Muscle of arm (tissue), 14 donors: ENCODE measurements at places on chromosomes 1 and 21. TPM values are rescaled to one million over a fixed set of nuclear protein-coding genes. Genes with fewer than 3 reads are reported as not detected.
A peak's percentile ranks its signal among the peaks of the same experiment; 100 is the strongest.

The DCAF8 gene
- 85.6 TPM for polyA plus RNA-seq

The CSF3R gene
- polyA plus RNA-seq: 2.0 TPM

The MAP3K7CL gene
- 81.3 TPM for polyA plus RNA-seq

The TRIM67 gene
- polyA plus RNA-seq: 0.16 TPM

The ALX3 gene
- polyA plus RNA-seq: 1.2 TPM

The COL8A2 gene
- polyA plus RNA-seq: 6.3 TPM

The PEA15 gene
- polyA plus RNA-seq: 136 TPM

DNA sequence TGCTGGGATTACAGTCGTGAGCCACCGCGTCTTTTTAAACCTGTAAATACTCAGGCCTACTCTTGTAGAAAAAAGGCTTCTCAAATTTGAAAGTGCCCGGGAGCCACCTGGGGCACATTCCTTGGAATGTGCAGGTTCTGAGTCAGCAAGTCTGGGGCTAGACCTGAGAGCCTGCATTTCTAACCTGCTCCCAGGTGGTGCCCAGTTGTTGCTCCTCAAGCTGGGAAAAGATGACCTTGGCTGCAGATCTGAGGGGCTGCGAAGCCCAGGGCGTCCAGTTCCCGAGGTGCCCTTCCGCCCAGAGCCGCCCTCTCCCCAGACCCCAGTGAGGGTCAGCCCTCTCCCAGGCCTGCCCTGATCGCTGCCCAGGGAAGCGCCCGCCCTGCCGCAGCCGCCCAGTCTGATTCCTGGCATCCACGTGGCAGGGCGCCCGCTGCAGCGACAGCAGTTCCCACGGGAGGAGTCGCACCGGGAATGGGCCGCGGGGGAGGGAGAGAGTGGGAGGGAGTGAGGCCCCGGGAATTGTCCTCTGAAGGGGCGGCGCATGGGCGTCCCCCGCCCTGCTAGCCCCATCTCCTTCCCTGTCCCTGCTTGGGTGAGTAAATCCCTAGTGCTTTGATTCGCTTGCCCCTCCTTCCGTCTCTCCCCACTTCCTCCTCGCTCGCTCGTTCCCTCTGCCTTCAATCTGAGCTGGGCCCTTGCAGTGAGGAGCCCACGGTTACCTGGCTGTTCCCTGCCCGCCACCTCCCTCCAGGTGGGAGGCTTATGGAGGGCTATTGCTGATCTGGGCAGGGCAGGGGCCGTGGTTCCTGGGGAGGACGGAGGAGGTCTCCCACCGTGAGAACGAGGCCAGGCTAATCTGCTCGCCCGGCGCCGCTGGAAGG lies 18.8 kb upstream of the TENT5B start:
- DNase-seq: no peak

- no peak for DNase-seq
Measured at GRCh38 chr1:237269938-237270337, 228.0 kb downstream of the RYR2 start.

DNA sequence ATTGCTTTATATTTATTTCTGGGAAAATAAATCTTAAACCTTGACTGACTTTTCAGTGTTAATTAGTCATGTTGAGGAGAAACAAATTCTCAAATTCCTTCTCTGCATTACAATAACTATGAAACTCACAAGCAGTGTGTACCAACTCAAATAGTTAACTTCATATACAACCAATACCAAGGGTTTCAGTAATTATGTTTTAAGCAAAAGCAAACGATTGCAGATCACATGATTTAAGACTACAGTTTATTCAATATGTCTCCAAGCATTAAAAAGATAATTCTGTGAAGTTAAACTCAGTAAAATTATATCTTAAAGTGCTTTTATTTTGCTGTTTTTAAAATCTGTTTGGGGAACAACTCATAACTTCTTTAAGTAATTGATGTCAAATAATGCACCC lies 28.6 kb downstream of the PCSK9 start:
- DNase-seq: no peak

- no peak for DNase-seq
Measured at GRCh38 chr21:45499201-45499750, 43.0 kb downstream of the SLC19A1 start.

DNA sequence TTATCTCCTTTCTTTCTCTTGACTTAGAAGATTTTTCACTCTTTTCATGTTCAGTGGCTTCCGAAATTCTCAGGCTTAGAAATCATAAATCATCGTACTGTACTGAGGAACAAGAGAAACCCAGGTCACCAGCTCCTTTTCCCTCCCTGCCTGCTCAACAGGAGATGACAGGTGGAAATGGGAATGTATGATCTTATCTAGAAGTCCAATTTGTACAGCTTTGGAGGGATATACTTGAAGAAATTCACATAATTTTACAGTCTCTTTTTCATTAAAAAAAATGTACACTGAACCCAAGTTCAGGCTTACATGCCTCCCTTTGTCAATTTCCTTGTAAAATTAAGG lies 11.7 kb downstream of the EVA1C start:
- no peak for DNase-seq

GRCh38 chr1:119743308-119743707 lies 25.4 kb downstream of the HMGCS2 start:
- no peak for DNase-seq

DNA sequence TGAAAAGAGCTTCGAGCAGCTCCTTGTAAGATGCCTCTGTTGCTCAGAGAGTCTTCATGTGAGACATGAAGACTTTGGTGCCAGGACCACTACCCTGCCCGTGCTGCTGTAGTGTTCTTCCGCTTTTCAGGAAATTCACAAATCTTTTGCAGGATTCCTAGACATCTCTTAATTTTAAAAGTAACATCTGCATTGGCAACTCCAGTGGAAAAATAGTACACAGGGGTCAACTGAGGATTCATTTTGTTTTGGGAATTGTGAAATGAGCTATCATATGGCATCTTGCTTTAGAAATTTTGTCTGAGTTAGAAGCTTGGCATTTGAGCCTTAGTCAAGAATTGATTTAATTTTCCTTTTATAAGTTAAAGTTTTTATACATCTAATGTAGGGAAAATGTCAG lies 7.2 kb downstream of the PRDM2 start:
- peak; percentile 56 for DNase-seq

GRCh38 chr1:82494117-82494516 lies 693.4 kb downstream of the ADGRL2 start:
- no peak for DNase-seq

GRCh38 chr21:14545906-14546480 lies at the start of gene SAMSN1:
TSS of gene SAMSN1 (minus strand) at chr21:14546315. CDS start at chr21:14546261, 54 bp downstream.
- peak; percentile 26 for DNase-seq

GRCh38 chr1:192652159-192652558 lies 16.2 kb downstream of the RGS13 start:
- no peak for DNase-seq

- DNase-seq: no peak
Measured at GRCh38 chr1:69994241-69994640, 211.1 kb downstream of the LRRC40 start.

GRCh38 chr1:80241566-80241965 lies 1235.0 kb upstream of the ADGRL4 start:
- DNase-seq: no peak

- DNase-seq: no peak
Measured at GRCh38 chr1:36913016-36913415, 121.3 kb downstream of the GRIK3 start.

- DNase-seq: no peak
Measured at GRCh38 chr1:26283279-26283853, 3.5 kb downstream of the SH3BGRL3 start.

- DNase-seq: no peak
Measured at GRCh38 chr21:14918527-14918926, 146.3 kb downstream of the NRIP1 start.

GRCh38 chr21:35227786-35228185 lies 178.7 kb upstream of the RUNX1 start:
- DNase-seq: no peak

DNA sequence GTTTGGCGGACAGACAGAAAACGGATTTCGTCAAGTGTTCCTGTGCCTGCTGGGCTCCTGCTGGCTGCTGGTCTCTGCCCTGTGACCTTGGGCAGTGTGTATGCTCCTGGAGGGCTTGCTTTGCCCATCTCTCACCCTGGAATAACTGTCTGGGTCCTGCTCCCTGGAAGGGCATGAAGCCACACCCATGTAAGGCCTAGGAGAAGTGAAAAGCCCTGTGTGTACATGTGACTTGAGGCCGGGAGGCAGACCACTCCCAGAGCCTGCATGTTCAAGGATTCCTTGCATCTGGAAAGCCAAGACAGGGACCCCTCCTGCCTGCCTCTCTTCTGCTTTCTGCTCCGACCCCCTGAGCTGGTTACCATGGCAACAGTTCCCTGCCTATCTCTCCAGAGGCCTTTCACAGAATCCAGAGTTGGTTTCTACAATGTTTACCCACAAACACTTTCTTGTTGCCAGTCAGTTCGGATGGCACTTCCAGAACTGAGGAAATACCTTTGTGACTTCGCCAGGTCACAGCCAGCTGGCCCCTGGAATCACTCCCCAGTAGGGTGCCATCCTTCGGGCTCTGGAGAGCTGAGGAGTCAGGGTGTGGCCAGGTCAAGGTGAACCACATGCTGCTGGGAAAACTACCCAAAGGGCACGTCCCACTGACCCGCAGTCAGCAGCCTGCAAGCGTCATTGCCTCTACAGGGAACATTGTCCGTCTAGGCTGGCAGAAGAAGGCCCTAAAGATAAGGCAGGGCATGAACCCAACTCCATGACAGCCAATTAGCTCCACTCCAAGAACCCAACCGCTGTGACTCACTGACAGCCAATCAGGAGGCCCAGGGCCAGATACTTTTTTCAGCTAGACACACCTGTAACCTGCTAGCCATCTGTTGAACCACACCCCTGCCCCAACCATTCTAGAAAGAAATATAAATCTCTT lies 14.7 kb upstream of the GPR37L1 start:
- no peak for DNase-seq

DNA sequence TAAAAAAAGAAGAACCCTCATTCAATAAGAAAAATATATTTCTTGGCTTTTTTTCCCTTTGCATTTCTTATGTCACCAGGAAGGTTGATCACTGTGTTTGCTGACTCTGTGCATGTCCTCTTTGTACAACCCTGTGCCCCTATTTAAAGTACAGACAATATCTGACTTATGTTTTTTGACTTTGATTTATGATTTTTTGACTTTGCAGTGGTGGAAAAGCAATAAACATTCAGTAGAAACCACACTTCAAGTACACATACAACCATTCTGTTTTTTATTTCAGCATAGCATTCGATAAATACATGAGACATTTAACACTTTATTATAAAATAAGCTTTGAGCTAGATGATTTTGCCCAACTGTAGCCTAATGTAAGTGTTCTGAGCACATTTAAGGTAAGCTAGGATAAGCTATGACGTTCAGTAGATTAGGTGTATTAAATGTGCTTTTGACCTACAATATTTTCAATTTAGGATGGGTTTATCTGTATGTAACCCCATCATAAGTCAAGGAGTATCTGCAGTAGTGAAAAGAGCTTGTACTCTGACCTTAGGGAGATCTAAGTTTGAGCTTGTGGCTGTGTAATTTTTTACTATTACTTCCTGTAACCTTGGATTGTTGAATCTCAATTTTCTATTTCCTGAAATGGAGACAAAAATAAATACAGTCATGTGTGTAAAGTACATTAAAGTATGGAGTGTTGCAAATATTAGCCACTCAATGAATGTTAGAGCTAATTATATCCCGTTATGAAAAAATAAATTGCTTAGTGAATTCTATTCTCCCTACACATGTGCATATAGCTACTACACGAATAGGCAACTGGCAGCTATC lies 1.2 kb downstream of the RNASEL start:
- DNase-seq: no peak

GRCh38 chr1:210741564-210741963 lies 392.4 kb downstream of the KCNH1 start:
- no peak for DNase-seq

DNA sequence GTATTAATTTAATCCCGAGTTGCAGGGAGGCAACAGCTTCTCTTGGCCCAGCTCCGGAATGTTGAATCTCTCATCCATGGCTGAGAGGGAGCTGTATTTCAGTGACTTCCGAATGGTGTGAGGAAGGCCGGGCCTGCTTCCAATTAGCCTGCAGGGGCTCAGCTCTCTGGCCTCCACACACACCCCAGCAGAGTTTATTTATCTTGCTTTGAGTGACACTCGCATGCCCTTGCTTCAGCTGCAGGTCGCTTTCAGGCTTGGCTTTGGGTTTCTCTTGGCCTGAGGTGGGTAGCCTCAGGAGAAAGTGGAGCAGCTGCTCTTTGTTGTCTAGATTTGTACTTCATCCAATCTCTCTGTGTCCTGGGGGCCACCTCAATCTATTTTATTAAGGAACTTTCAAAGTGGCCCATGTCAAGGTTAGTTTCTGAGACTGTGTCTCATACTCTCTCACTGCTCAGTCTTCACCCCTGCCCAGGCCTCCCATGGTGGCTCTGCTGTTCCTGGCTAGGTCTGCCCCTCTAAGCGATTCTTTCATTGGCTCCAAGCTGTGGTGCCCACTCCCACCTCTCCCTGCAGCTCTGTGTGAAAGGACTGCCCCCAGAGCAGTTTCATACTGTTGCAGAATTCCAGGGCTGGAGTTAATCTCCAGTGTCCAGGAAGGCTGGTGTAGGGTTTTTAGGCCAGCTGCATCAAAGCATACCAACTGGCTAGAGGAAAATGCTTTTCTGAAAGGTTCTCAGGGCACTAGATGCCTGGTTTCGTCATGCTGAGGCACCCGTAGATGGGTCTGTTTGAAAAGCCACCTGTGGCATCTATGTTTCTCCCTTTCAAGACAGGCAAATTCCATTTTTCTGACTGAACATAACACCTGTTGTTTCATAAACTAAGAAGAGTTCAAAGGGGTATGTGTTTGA lies 153.5 kb downstream of the PLXNA2 start:
- no peak for DNase-seq

DNA sequence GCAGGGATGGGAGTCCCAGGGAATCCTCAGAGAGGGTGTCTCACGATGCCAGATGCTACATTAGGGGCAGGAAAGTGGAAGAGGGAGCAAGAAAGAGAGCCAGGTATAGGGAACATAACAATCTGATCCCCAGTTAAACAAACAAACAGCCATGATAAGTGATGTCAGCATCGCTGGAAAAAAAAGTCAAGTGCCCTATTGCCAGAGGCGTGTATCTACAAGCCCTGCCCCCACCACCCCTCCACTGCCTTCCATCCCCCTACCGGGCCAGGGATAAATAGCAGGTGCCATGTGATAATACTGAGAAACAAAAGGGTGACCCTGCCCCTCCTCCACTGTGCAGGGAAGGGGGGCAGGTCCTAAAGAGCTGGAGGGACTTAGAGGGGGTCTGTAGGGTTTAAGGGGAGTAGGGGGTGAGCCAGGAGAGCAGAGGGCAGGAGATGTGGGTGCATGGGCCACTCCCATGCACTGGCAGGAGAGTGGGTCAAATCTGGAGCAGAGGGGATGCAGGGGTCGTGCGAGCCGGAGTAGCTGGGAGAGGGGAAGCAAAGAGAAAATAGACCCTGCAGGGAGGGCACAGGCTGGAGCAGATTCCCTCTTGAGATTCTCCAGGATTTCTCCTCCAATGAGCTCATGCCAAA lies 3.4 kb downstream of the SLC26A9 start:
- no peak for DNase-seq

DNA sequence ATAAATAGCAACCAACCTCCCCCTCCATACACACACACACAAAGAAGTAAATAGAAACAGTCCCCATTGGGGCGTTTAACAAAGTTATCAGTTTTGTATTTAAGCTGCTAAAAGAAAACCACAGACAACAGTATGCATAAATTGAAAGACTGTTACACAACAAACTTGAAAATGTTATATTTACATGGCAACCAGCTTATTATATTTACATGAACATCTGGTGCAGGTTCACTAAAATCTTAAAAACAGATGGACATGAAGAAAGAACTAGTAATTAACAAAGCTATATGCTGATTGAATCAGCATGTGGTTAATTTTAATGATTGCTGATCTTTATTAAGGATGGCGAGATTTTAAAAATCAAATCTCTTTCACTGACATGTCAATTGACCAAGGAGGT lies 384.7 kb downstream of the LRRIQ3 start:
- no peak for DNase-seq
